ENCODE measurements at places on chromosomes 3 and 15. TPM values are rescaled to one million over a fixed set of nuclear protein-coding genes. Genes with fewer than 3 reads are reported as not detected.

ASB14 gene
- polyA plus RNA-seq, result 1.4 TPM

GRCh38 chr3:16552757-16553156 lies 39.3 kb upstream of the RFTN1 start:
- DNase-seq, result no peak

SELENOS gene
- polyA plus RNA-seq, result 61.4 TPM

ADGRG7 gene
- polyA plus RNA-seq, result not detected

DNA sequence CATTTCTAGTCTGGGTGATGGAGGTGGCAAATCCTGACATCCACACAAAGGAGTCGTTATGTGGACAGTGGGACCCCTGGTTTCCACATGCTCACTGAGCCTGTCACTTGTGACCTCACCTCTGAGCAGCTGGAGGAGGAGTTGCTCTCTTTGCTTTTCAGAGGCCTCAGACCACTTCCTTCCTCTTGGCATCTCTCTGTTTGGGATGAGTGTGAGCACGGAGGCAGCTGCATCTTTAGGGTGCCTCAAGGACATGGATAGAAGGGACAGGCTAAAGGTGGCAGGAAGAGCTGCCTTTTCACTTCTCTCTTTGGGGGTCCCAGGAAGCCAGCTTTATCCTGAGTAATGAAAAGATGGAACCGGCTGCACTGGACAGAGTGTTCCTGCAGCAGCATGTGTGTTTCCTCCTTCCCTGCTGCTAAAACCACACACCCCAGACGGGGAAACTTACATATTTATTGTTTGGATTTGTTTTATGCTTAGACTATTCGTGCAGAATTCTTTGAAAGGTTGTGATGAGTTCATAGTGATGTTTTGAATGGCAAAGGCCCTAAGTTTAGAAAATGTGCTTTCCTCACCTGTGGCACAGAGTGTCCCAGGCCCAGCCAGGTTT lies 31.8 kb downstream of the GPR171 start:
- DNase-seq, result no peak

DNA sequence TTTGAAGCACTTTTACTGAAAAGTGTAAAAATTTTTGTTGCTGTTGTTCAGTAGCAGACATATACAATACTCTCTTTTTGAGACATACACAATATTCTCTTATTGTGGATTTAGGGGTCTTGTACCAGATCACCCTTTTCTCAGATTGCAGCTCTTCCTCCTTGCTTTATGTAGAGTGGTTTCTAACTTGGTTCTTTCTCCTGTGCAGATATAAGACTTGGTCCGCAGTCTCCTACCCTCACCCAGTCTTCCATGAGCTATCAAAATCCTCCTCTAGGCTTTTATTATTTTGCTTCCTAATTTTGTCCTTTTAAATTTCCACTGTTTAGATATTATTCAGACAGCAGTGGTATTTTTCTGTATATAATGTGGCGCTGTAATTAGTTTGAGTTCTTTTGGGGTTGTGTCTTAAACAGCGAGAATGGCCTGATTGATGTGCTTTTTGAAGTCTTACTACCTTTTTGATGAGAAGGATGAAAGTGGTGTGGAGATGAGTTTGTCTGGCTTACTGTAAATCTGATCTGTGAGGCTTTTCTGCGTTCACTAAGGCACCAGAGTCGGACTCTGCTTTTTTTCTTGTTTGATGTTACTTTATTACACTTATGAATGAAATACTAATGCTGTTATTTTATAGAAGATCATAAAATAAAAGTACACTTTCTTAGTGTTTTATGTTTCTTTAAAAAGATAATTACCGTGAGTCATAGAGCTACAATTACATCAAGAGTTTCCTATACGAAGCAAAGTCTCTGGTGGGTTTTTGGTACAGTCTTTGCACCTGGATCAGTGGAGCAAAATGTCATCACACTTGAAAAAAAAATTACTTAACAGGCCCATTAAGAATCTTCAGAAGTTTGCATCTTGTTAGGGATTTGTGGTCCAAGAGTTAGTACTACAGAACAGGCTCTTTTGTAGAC lies 27.8 kb downstream of the FNDC3B start:
- DNase-seq, result no peak

DNA sequence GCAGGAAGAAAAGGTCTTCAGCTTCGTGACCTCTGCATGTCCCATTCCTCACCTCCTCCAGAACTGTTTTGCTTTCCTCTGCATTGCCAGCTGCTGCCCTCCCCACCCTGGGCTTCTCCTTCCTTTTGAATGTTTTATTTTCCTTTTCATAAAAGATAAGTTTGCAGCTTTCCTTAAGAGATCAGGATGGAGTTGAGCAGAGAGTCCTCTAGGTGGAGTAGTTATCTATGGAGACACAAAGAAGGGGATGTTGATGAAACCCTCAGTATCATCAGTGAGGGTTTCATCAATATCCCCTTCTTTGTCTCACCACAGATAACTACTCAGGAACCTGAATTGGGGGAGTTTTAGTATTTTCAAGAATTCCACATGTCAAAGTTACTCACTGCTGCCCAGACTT lies 19.0 kb upstream of the SLC25A36 start:
- no peak for DNase-seq

SSUH2 gene
- polyA plus RNA-seq, result 4.9 TPM

ACKR4 gene
- polyA plus RNA-seq, result 1.6 TPM

DNA sequence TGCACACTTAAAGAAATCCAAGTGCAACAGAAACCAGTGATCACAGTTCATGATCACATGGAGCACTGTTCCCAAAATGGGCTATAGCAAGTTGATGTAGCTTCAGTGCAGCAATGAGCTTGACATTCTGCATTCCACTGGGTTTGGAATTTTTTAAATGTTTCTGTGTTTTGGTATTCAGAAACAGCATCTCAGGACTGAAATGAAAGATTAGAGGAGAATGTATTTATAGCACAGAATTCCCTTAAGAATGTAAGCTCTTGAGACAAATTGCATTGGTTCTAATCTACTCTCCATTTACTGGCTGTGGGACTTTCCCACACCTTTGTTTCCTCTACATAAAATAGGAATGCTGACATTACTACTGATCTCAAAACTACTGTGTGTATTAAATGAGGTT lies 162.7 kb downstream of the FGF12 start:
- no peak for DNase-seq

ABI3BP gene
- 26.8 TPM for polyA plus RNA-seq

PCOLCE2 gene
- 6.0 TPM for polyA plus RNA-seq

- peak; percentile 56 for DNase-seq
Observed at GRCh38 chr15:57538265-57538529, 53.5 kb upstream of the MYZAP start.

DNA sequence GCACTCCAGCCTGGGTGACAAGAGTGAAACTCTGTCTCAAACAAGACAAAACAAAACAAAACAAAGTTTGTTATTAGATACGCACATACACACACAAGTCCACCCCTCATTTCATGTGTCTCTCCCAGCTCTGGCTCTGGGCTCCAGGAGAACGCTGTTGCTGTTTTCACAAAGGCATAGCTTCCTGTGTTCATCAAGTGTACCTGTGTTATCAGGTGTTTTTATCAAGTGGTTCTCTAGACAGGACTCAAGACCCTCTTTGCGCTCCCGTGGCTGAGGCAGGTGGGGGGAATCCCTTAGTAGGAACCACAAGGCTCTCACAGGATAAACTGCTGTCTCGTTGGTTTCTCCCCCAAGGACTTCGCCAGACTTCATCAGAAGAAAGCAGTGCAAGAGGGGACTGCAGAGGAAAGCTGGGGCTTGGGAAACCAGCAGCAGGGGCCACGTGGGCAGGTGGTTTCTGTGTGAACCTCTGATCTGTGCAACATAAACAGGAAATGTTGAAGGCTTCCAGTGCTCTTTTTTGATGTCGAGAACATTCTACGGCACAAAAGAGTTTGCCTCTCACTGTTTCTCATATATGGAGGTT lies 6.9 kb upstream of the PPP1R2 start:
- DNase-seq, result no peak

DNA sequence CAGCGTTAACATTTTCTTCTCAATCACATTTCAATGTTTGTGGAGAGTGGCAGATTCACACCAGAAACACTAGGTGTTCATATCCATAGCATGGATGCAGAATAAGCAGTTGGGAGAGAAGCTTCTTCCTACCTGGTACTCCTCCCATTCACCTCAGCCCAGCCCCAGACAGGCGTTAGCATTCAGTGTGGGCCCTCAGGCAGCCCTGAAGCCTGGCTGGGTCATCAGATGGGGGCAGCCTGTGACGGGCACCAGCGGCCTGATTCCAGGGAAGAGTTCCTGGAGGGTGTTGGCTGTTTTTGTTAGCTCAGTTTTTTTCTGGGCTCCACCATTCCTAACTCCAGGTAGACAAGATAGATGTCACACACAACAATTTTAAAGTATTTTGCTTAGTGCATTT lies 31.1 kb downstream of the APH1B start:
- no peak for DNase-seq

TMEM40 gene
- polyA plus RNA-seq, result 2.2 TPM

LRRC3B gene
- 1.8 TPM for polyA plus RNA-seq

GADL1 gene
- 5.1 TPM for polyA plus RNA-seq

- peak; percentile 78 for DNase-seq
Observed at GRCh38 chr3:12967606-12968351, 105.5 kb downstream of the IQSEC1 start.

ITIH4 gene
- polyA plus RNA-seq, result 15.6 TPM

Measured in left kidney (tissue), 8 donors.